Fibroblast of lung (primary cell): ENCODE measurements at places on chromosomes 12 and 14. TPM values are rescaled to one million over a fixed set of nuclear protein-coding genes. Genes with fewer than 3 reads are reported as not detected.

TBX3 gene
- total RNA-seq: 39.5 and 66.4 TPM in 2 replicates

- no peak for DNase-seq
Observed at GRCh38 chr12:32098112-32098511, 8.5 kb upstream of the BICD1 start.

LALBA gene
- total RNA-seq: not detected in 2 replicates

DCD gene
- total RNA-seq: not detected in 2 replicates

- DNase-seq: peak; percentile 58
Observed at GRCh38 chr14:39426605-39427004, 5.6 kb downstream of the FBXO33 start.

DNA sequence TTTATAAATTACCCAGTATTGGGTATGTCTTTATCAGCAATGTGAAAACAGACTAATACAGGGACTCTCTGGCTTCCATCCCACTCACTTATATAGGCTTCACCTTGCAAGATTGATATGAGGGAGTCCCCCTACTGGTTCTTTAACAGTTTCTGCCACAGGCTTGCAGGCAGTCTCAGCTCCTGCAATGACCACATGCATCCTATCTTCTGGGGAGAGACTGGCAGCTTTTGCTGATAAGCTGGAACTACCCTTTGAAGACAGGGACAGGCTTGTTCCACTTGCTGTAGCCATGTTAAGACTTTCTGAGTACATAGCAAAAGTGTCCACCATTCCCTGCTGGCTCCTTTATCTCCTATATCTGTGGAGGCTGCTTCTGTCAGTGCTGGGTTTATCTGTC is 531.7 kb upstream of the FLRT2 start:
- no peak for DNase-seq

DNA sequence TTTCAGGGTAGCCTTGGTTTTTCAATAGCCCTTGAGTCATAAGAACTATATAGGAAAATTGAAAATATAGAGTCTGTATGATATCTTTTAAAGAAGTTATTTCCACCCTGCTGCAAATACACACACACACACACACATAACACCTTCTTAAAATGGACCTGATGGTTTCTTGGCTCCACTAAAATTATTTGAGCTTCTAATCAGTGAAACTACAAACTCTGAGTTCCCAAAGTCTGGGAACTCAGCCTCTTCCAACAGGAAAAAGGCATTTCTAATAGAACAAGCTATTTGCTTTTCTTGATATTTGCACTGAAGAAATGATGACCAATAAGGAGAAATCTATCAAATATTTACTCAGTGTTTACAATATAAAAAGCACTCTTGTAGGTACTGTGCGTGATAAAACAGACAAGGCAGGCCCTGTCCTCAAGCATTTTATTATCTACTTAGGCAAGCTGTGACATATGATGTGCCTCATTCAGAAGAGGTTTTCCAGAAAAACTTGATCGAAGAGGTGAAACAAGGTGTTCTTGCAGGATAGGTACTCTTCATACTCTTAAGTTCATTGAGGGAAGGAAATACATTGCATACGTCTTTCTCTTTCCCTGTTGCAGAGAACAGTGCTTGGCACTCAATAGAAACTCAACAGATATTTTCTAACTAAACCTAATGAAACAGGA is 88.6 kb downstream of the MGST1 start:
- no peak for DNase-seq

DNA sequence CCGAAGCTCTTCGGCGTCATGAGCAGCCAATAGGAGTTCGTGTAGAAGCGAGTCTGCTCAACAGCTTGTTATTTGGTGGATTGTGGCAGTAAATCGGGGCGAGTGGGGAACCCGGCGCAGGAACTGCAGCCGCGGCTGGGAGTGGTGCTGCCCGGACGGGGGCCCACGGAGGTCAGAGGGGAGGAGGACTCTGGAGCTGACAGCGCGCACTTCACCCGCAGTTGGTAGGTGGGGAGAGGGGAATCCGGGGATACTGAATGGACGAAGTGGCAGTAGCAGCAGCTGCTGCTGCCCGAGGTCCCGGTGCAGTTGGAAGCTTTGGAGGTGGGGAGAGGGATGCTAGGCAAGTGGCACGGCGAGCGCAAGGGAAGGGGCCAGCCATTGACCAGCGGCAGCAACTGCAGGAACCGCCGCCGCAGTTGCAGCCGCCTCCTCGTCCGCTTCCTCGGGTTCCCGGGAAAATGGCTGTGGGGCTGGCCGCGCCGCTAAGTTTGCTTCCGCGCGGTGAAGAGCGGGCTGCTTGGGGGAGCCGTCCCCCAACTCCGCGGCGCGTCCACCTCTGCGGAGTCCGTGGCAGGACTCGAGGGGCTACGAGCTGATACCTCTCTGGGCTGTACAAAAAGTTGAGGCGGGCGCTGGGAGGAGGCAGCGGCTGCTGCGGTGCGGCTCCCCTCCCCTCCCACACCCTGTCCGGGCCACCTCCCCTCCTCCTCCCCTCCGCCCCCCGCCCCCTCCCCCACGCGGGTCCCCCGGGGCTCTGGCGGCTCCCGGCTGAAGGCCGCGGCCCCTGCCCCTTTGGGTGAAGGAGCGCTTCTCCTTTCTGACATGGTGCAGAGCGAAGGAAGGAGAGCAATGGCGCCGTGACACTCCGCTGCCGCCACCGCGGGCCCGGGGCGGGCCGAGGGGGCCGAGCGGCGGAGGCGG is at the start of gene ARID4A:
TSS of gene ARID4A (plus strand) at position 79 of the 924 bp plus-strand sequence. CDS start 1,300 bp downstream, outside the sequence.
- no peak for DNase-seq

- DNase-seq: no peak
Observed at GRCh38 chr12:47234576-47235141, 154.9 kb upstream of the AMIGO2 start.

- no peak for DNase-seq
Observed at GRCh38 chr14:104363891-104364760, 215.4 kb upstream of the C14orf180 start.

FOXN4 gene
- total RNA-seq: not detected in 2 replicates

DNA sequence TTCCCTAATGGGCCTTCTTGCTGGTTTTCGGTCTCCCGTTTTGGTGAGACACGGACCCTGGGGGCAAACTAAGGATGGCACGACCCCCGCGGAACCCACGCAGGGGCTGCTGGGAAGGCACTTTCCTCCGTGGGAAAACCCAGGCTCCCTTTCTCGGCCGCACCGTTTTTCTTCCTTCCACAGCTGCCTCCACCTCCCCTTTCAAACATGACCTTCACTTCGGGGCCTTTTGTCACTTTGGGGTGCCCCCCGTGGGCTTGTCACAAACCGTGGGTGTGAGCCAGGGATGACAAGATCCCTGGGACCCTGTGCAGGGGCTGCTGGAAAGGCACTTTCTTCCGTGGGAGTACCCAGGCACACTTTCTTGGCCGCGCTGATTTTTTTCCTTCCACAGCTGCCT is 268.7 kb downstream of the ALG10 start:
- DNase-seq: no peak

DNA sequence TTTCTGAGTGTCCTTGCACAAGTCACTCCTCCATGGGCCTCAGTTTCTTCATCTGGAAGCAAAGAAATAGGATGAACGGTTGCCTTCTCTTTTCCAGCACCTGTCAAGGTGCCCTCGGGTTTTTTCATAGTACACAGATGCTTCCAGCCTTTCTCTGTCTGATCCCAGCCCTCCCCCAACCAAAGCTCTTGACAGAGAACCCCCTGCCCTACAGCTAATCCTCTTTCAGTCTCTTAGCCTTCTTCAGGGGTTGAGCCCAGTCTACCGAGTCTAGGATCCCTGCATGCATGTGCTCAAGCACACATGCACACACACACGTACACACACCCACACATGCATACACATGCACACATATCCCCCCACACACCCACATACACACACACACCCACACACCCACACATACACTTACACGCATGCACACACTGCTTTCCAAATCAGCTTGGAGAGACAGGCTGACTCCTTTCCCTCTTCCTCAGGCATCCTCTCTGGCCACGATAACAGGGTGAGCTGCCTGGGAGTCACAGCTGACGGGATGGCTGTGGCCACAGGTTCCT is 4.7 kb downstream of the CDCA3 start:
- DNase-seq: no peak

NKX2-1 gene
- not detected in 2 replicates for total RNA-seq

DNA sequence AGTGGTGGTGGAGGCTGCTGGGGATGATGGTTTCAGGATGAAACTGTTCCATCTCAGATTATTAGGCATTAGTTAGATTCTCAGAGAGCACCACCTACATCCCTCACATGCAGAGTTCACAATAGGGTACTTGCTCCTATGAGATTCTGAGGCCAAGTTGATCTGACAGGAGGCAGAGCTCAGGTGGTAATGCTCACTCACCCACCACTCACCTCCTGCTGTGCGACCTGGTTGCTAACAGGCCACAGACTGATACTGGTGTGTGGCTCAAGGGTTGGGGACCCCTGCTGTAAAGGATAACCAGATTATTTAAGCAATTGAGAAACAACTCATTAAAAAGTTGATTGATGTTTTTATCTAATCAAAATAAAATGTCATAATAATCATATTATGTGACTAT is 248.5 kb downstream of the RERGL start:
- DNase-seq: no peak

DNA sequence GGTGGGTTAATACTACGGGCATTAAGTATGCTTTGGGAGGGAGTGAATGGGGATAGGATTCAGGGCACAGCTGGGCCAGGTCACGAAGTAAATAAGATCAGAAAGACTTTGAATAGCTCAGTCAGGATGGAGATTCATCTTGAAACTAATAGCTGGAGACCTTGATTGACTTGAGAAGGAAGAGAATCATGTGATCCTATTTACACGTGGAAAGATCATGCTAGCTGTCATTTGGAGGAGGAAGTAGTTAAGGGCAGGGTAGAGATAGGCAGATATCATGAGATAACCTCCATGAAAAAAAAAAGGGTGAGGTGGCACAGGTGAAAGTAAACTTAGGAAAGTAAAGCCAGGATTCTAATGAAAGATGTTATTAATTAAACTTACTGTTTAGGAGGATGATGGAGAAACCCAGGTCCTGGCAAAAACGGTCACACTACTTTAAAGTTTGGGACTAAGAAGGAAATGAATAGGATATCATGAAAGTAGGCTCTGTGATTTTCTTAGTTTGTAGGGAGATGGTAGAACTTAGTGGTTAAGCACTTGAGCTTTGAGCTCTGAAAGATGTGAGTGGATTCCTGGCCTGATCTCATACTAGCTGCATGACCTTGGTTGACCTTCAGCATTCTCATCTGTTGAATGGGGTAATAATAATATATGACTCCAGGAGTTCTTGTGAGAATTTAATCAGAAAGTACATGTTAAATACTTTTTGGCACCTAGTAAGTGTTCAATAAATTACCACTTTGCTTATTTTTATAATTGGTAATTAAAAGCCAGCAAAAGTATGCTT is 439.0 kb downstream of the NRXN3 start:
- no peak for DNase-seq

DNA sequence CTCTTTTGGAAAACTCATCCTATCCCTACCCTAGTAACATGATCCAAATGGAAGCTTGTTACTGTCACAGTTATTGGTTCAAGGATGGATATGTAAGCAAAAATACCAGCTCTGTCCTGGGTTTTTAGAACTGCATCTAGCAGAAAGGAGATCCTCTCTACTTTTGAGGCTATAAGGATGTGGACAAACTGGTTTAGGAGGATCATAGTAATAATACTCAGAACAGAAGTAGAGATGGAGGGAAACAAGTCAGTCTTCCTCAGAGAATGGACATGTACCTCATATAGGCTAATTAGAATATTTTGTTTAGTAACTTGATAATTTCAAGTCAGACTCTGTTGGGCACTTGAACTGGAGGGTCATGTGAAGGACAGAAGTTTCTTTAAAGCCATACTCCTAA is 26.6 kb downstream of the FUT8 start:
- no peak for DNase-seq

DNA sequence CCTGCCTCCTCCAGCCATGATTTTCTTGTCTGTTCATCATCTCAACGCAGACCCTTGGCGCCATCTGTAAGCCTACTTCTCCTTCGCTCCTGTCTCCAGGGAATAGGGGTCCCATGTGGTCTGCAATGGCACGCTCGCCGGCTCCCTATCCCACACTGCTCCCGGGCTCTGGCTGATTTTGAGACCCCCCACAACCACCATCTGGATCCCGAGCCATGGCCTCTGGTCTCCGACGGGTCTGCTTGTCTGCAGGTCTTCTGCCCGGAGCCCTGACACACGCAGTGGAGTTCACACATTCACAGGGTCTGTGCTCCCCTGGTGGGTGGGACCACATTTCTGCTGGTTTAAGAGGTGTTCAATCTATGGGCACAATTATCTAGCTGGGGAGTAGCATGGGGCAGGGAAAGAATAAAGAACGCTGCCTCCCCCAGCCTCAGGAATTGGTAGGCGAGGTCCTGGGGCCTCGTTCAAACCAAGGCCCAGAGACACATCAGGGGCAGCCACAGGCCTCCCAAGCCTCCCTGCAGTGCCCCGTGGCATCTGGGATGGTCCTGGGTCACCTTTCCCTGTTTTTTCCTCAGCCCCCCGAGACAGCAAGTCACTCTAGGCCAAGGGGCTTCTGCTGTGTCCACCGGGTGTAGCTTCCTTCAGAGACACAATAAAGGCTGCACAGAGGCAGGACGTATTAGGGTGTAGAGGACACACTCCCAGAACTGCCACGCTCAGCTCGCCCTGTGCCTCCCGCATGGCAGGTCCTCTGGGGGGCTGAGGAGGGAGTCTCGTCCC is 21.5 kb downstream of the FZD10 start:
- no peak for DNase-seq

DNA sequence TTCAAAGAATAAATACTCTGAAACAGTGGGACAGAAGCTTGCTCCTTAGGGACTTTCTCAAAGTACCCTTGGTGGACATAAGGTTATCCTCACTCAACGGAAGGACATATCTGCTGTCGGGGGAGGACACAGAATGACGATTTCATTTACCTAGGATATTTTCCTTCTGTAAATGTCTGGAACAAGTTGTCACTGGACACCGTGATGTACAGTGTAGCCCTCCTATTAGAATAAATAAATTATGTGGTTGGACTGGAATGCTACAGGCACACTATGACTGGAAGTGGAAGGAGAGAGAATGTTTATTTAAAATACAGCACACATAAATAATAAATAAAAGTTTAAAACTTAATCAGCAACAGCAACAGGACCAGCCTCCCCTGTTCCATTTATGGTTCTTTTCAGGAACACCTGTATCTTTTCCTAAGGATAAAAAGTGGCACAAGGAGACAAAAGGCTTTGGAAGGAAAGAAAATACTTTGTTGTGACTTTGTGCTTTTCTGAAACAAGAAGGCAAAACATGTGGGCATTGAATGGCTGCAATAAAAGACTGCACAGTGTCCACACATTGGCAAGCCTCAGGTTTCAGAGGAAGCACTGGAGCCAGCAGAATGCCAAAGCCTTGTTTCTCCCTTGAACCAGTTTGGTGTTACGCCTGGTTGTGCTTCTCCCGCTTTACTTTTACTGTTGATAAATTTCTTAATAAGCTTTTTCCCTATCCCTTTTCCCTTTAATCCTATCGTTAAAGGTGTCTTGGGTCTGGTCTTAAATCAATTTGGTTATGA is 36.8 kb downstream of the FGD4 start:
- peak; percentile 51 for DNase-seq

NUAK1 gene
- 4.6 and 5.1 TPM in 2 replicates for total RNA-seq

TCP11L2 gene
- total RNA-seq: 48.0 and 82.6 TPM in 2 replicates

DNA sequence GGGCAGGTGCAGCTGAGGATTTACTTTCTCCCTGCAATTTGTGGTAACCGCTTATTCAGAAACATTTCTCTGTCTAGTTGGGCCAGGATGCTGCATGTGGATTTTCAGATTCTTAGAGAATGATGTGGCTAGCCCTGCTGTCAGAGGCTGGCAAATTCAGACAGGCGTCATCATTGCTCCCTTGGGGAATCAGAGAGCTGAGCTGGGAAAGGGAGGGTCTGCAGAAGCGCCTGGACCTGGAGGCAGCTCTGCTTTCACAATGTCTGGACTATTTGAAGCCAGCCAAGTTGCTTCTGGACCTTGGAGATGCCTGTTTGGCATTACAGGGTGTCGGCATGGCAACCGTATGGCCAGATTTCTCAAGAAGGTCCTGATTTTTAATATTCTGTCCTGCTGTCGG is 3.4 kb downstream of the GALNT16 start:
- DNase-seq: peak; percentile 92
